ENCODE measurements at places on chromosomes 4 and X.

DNA sequence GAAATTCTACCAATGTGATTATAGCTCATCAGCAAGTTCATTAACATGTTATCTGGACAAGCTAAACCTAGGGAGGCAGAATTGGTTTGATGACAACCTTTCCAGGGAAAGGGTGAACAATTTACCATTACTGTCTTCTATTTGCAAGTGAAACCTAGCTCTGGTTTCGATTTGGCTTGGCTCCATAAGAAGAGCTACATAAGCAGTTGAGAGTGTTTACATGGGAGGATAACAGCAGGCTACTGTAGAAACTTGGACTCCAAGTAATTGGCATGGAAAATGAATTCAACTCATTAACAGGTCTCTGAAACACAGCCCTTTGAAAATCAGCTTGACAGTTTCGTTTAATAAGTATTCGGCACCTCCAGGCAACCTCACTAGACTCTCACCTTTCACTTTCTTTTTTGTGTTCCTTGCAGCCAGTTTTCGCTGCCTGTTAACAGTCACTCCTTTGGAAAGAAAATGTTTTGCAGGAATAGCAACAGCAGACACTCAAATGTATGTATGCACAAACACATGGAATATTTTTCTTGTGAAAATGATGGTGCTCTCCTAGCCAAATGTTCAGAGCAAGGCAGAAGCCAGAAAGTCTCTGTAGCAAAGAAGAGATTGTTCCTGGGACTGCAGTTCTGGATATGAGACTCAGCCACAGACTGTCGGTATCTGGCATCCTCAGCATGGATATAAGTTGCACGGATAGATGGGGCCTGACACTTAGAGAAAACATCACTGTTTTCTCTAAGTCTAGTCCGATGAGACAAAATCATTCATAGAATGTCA is 27.5 kb downstream of the POU3F4 start:
- no peak for DNase-seq

- no peak for DNase-seq
Observed at GRCh38 chrX:34227804-34228203, 95.7 kb upstream of the FAM47A start.

DNA sequence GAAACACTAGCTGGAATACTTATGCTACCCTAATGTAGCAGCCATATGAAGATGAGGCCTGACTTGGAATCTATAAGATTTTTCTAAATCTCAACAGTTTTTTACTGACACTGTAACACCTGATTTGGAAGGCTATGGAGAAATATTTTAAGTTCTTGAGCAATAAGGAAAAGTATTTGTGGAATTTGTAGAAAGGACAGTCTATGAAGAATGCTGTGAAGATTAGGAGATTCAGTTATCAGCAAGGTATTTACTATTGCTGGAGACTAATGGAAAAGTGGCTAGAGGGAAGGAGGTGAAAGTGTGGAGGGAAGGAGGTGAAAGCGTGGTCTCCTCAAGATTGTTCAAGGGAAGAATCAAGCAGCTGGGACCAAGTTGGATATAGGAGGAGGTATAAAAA is 190.0 kb upstream of the EMCN start:
- no peak for DNase-seq

- no peak for DNase-seq
Observed at GRCh38 chr4:150710770-150711375, 128.9 kb downstream of the MAB21L2 start.

DNA sequence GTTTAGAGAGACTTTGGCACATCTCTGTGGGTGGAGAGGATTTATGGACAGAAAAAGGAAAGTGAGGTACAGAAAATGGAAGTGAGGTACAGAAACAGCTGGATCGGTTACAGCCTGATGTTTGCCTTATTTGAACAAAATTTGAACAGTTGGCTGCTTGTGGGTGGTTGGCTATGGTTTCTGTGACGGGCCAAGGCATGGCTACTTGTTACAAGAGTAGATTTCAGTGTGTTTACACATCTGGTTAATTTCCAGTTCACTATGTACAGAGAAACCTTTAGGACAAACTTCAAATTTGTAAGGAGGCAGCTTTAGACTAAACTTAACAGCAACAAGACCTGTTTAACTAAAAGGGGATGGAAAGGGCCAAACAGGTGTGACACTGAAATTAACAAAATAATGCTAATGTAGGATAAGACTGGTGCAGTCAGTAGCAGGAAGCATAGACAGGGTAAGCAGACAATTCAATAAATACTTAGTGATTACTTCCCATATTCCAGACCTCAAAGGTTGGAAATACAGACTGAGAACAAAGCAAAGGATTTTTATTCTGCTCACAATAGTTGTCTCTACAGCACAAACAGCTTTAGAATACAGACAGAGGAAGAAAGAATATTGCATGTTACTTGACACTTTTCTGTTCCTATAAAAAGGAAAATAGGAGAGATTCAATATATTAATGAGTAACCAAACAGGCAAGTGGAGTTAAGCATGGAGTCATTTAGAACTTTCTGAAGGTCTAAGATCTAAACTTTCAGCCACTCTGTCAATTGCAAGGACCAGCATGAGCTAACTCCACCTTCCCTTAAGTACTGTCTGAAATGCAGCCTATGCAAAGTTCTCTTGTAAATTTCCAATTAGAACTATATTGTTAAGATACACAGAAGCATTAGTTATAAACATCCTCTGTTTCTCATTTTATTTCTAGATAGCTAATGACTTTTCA is 294.4 kb upstream of the FAT4 start:
- no peak for DNase-seq

- DNase-seq, result no peak
Observed at GRCh38 chrX:78140206-78140605, 756 bp upstream of the TAF9B start.

- no peak for DNase-seq
Observed at GRCh38 chr4:19615086-19615689, 636.5 kb upstream of the SLIT2 start.

DNA sequence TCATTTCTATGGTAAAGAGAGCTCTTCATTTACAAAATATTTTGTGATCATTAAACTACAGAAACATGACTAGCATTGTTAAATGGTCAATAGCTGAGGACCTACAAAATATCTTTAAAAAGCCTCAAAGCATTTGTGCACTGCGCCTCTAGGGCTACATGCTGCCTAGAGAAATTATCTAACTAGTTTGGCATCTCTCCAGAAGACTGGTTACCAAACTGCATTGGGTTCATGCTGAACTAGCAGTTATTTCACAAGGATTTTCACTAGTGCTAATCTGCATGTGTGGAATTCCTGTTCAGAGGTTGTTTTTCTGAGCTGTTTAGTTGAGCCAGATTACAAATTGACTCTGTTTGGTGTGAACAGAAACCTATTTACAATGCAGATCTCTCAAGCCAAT is 58.5 kb upstream of the PITX2 start:
- no peak for DNase-seq

DNA sequence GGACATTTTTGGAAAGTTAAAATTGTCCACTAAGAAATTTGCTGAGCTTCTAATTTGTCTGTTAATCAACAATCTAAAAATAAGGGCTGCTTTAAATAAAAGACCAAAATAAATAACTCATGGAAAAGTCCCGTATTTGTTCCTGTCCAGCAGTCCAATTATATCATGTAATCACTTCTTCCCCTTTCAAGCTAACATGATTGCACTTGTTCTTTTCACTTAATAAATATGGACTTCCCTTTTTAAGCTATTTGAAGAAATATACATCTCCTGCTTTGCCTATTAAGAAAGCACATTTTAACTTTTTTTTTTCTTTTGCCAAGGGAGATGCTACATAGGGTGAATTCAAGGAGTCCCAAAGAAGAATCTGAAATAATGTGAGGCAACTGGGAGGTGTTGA is 55.6 kb upstream of the FRAS1 start:
- DNase-seq, result no peak

DNA sequence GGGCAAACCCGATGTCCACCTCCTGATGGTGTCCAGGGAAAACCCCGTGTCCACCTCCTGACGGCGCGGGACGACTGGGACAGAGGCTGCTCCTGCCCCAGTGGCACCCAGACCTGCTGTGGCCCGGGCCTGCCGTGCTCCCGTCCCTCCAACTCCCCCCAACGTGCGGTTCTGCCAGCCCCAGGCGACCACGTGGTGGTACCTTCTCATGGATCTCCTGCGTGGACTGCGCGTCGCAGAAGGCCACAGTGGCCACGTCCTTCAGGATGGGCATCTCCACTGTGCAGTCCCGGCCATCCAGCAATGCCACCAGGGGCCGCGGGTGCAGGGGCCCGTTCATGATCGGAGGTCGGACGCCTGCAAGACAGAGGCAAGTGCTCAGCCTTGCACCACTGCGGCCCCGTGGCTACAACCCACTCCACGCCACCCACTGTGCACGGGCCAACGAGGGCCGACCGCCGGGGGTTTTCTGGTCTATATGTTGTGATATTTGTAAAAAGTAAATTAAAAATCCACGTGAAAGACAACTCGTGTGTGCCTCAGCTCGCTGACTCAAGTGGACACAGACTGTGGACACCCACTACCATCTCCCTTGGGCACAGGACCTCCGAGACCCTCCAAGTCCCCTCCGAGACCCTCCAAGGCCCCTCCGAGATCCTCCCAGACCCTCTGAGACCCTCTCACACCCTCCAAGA is 10.8 kb downstream of the CTBP1 start:
- DNase-seq, result no peak
